ENCODE measurements at places on chromosomes 4 and X.

DNA sequence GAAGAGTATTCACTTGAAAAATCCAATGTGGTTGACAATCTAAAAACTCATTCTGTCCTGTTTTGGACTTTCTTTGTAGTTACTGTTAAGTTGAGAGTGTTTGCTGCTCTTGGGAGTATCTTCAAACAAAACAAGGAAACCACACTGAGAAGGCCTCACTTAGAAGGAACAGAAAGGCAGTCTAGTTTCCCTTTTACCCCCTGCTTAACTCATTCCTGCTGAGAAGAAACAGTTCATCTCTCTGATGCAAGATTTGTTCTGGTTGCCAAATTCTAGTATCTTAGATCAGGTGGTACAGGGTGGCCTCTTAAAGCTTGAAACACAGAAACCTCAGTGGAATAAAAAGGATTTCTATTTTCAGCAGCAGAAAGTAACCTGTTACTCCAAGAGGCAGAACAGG is 41.4 kb downstream of the GUCY2F start:
- DNase-seq, result no peak

- DNase-seq, result no peak
These were observed 90.7 kb downstream of the CLDN22 start for GRCh38 chr4:183229397-183229796.

DNA sequence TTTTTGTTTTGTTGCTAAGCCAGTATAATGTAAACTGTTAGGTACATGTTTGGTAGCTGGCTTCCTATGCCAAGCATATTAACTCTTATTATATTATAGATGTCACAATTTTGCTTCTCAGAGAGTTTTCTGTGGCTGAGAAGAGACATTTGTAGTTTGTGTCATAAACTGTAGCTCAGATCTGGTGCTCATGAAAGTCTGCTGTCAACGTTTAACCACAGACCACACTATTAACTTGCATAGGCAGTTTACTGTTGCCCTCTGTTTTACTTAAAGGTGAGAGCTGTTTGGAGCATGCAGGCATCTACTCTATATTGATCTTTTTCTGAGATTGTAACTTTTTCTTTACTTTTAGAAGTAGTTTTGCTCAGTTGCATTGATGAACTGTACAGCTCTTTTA is 166.8 kb downstream of the TLL1 start:
- DNase-seq, result no peak

DNA sequence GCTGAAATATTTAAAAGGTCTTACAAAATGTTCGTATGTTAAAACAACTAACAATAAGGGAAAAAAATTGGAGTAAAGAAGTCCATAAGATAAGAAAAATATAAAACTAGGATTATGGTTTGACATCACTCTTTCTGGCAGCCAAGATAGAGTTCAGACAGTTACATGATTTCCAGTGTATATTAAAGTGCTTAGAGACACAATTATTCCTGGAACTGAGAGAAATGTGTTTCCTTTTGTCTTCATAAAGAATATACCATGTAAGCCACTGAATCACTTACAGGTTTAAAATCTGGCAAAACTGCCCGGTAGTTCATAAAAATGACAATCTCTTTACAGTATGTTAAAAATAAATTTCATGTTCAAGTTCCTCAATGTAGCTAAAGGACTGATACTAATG is 538.7 kb upstream of the ATOH1 start:
- DNase-seq, result no peak

- no peak for DNase-seq
These were observed 44.8 kb downstream of the SPANXN3 start for GRCh38 chrX:143472347-143472938.

DNA sequence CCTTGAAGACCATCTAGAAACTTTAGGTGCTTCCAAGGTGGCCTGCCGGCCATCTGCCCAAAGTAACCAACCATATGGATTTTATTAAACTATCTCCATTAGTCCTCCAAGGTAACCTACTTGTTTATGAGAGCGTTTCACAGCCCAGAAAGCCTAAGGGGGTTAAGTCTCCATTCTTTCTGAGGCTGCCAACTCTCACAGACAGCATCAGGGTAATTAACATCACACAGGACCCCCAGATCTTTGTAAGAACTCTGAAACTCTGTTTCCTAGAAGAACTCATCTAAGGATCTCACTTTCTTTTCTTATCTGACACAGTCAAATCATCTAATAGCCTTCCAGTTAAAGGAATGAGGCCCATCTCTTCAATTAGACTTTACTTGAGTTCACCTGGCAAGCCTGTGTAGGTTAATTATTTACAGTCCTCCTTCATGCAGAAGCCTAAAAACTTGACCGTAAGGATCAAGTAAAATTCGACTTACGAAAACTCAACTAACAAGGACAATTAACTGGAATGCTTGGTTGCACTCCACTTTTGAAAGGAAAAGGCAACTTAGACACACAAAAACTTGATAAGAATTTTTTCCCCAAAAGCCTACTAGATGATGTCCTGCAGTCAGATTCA is 252.5 kb downstream of the GRIA3 start:
- DNase-seq, result no peak

DNA sequence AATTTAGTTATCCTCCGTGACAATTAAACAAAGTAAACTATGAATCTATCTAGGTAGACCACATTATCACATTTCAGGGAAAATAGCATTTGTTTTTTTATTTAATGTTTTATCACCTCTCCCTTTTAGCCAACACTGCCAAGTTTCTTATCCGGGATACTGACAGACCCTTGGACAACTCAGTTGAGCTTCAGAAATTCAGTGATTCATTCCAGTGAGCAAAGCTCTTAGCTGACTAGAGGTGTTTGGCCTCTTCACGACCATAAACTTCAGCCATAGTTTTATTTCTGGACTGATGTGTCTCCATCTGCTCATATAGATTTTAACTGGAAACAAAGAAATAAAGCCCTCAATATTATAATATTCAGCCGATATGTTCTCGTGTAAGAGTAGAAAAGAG is 15.2 kb downstream of the SLITRK2 start:
- no peak for DNase-seq

DNA sequence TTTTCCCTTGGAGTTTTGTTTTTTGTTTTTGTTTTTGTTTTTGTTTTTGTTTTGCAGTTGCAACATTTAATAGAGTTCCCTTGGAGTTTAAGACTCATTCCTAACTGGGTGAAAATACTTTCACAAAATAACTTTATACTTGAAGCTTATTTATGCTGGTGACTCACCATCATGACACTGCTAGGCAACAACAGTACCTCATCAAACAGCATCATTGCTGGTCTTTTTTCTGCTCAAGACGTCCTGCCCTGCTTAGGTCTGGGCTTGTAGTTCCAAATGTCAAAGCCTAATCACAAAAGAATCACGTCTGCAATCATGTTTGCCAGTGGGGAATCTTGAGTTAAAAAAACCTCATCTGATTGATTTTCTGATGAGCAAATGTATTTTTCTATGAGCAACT is 105.7 kb upstream of the PRPS2 start:
- DNase-seq, result peak; percentile 30

GRCh38 chrX:55127692-55128091 is 38.9 kb downstream of the PAGE2 start:
- DNase-seq, result no peak

DNA sequence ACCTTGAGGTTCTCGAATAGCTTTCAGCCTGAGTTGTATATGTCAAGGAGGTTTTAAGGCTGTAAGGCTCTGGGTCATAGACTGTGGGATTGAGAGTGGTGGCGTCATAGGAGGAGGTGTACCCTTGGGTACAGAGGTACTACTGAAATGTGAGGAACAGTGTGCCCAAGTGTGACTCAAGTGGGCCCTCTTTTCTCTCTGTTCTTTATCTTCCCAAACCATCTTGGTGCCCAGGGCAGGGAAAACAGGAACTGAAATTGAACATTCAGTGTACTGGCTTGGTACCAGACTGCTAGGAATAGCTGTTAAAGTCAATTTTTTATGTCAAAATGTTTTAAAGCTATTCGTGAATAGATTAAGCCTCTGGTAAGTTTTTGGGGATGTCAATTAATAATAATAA is 136.2 kb upstream of the RPS6KA3 start:
- no peak for DNase-seq

- DNase-seq, result no peak
These were observed 77.2 kb downstream of the ARFIP1 start for GRCh38 chr4:152856960-152857359.

DNA sequence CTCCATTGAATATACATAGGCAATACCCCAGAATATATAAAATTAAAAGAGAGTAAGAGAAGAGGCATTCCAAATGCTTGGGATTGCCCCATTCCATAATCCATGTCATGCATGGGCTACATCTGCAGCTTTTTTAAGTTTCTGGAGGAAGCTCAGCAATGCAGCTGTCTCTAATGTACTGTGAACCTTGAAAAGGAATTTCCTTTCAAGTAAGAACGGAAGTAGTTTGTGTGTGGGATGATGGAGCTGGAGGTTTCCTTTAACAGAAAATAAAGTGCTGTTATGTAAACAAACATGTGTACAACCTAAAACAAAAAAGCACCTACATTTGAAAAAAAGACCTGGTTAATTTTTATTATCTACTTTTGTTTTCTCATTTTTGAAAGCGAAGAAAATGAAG is 303.5 kb downstream of the BMPR1B start:
- no peak for DNase-seq

GRCh38 chr4:6414578-6414977 is 57.8 kb downstream of the PPP2R2C start:
- DNase-seq, result no peak

- no peak for DNase-seq
These were observed 535.2 kb downstream of the ARAP2 start for GRCh38 chr4:35709080-35709479.

DNA sequence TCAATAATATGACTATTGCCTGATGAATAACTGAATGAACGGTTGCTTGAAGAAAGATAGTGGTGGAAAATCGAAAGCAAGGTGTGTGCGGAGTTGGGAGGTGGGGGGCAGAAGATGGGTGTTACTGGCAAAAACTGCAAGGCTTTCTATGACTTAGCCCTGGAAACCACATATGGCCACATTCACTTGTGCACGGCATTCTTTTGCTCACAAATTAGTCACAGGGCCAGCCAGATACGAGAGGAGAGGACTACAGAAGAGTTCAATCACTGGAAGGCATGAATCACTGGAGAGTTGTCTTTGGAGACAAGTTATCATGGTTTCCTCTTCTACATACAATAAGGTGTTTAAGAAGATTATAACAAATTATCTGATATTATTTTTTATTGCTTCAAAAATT is 626.5 kb upstream of the CPEB2 start:
- DNase-seq, result no peak

DNA sequence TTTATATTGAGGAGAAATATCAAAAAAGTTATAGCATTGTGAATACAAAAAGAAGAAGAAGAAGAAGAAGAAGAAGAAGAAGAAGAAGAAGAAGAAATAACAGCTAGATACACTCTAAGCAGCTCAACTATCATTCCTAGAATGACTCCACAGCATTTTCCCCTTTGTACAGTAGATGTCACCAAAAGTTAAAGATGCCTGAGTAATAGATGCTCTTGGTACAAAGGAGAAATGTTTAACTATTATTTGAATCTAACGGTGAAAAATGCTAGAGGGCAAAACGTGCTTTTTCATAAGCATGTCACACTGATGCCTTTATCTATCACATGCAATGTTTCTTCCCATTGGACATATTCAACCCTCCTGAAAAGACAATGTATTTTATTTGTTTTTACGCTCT is 178.4 kb upstream of the GPRIN3 start:
- DNase-seq, result no peak

DNA sequence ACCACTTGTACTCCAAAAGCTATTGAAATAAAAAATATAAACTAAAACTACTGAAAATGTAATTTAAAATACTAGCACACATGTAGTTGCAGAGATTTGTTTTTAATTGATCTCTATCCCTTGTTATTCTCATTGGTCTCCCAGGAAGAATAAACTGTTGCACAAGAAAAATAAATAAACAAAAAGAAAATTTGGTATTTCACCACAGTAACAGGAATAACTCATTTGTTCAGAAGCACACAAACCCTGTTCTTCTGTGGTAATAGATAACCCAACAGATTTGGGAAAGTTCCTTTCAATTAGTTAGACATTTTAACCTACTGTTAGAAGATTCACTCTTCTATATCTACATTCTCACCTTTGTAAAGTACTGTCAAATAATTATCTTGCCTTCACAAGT is 70.9 kb upstream of the APOOL start:
- DNase-seq, result no peak

GRCh38 chr4:68367835-68368234 is 17.9 kb upstream of the YTHDC1 start:
- no peak for DNase-seq

DNA sequence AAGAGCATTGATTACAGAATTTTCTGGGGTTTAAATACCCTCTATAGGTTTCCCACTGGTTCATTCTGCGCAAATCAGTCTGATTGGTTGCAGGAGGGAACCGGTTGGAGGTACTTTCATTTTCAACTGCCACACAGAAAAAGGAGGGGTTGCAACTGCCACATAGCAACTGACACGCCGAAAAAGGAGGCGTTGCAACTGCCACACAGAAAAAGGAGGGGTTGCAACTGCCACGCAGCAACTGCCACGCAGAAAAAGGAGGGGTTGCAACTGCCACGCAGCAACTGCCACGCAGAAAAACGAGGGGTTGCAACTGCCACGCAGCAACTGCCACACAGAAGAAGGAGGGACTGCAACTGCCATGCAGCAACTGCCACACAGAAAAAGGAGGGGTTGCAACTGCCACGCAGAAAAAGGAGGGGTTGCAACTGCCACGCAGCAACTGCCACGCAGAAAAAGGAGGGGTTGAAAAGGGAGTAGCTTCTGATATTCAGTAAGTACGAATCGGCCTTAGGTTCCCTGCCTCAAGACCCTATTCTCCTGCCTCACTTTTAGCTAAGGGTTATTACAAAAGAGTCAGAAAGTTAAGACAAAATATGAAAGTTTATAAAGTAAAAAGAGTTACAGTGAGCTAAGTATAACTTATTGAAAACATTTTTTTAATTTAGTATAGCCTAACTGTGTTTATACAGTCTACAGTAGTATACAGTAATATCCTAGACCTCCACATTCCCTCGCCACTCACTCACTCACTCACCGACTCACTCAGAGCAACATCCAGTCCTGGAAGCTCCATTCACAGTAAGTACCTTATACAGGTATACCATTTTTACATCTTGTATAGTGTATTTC is 431.8 kb downstream of the KCTD8 start:
- no peak for DNase-seq

GRCh38 chr4:8355864-8356565 is 84.5 kb downstream of the ACOX3 start:
- no peak for DNase-seq

- DNase-seq, result no peak
These were observed 37.1 kb upstream of the AMOT start for GRCh38 chrX:112877771-112878173.
